ENCODE measurements at places on chromosomes 13 and 19. TPM values are rescaled to one million over a fixed set of nuclear protein-coding genes. Genes with fewer than 3 reads are reported as not detected.
A peak's percentile ranks its signal among the peaks of the same experiment; 100 is the strongest.

GRCh38 chr13:44414716-44415115, 41.1 kb downstream of the SERP2 start:
- DNase-seq = peak; percentile 66

- DNase-seq = no peak
Observed at GRCh38 chr19:42284591-42285341, 15.7 kb downstream of the CIC start.

- DNase-seq = no peak
Observed at GRCh38 chr13:109400209-109400608, 386.2 kb downstream of the IRS2 start.

Gene MAB21L1
- not detected for total RNA-seq

Data from testis (tissue), 5 donors.